Stimulated activated effector memory CD8-positive, alpha-beta T cell treated with anti-CD3 and anti-CD28 coated beads, Interleukin-12 subunit alpha, Interleukin-12 subunit beta, amount 100 ng/mL, for 72 hours (primary cell): ENCODE measurements at places on chromosomes 16 and 17.

DNA sequence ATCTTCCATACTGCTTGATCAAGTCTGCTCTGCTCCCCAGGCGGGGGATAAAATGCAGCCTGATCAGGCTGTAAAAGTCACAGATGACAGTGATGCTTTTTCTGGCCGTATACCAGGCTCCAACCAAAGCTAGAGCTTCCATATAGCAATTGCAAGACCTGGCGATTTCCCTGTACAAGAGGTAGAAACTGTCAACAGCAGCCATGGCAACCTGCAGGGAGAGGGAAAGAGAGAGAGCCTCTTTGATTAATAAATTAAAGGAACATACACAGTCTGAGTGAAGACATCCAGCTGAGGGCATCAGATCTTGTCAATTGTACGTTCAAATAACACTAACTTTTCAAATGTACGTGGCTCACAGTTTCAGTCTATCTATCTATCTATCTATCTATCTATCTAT, 13.9 kb downstream of the HSDL1 start:
- DNase-seq: no peak

GRCh38 chr16:67425580-67425979, 5.3 kb upstream of the HSD11B2 start:
- no peak for DNase-seq

DNA sequence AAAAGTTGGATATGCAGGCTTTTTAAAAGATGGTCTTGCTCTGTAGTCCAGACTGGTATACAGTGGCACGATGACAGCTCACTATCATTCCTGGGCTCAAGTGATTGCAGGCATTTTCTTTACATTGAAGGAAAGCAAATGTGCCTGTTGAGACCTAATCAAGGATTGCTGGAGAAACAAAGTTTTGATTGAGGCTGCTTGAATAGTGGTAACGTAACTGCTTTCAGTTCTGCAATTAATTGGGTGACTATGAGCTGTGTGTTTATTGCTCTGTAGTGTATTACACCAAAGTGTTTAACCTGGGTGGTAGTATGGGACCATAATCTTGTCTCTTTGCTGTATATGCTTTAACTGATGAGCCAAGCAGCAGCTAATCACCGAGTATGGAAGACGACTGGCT, 2.3 kb downstream of the UBB start:
- no peak for DNase-seq

GRCh38 chr17:73363442-73364154, 51.8 kb upstream of the CDC42EP4 start:
- DNase-seq: no peak

DNA sequence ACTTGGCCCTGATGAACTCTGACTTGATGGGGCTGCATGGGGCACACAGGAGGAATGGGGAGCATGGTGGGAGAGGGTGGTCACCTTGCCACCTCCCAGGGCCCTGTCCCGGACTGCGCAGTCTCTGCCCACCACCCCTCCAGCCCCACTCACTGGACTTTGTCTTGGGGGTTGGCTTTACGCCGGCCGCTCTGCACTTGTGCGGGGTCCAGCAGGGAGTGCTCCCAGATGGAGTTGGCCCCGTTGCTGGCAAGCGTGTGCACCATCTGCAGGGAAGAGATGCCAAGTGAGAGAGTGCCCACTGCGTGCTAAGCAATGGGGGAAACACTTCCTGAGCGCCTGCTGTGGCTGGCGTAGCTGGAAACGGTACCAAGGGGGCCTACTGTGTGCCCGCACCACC, 6.7 kb downstream of the GIT1 start:
- no peak for DNase-seq

DNA sequence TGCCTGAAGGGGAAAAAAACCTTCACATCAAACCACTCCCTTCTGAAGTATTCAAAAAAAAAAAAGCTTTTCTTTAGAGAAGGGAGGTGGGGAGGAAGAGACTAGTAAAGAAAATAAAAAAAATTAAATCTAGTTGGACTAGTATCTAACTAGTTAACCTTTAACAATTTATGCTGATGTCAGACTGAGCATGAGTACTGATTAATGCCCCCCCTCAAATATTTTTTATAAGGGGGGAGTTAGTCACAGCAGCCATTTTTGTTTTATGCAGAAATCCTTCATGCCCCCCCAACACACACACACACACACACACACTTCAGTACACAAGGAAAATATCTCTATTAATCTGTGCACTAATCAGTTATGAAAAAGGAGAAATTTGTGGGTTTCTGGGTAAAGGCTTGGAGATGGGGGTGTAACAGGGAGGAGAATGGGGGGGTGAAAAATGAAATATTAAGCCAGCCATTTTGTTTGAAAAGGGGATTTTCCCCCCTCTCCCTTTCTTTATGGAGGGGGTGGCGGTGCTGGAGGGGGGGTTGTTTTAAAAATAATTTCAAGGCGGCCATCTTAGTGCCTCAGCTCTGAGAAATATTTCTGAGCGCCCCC, 4.7 kb upstream of the CHD3 start:
- DNase-seq: no peak

- DNase-seq: no peak
Measured at GRCh38 chr16:57527610-57528360, 8.6 kb downstream of the CCDC102A start.

DNA sequence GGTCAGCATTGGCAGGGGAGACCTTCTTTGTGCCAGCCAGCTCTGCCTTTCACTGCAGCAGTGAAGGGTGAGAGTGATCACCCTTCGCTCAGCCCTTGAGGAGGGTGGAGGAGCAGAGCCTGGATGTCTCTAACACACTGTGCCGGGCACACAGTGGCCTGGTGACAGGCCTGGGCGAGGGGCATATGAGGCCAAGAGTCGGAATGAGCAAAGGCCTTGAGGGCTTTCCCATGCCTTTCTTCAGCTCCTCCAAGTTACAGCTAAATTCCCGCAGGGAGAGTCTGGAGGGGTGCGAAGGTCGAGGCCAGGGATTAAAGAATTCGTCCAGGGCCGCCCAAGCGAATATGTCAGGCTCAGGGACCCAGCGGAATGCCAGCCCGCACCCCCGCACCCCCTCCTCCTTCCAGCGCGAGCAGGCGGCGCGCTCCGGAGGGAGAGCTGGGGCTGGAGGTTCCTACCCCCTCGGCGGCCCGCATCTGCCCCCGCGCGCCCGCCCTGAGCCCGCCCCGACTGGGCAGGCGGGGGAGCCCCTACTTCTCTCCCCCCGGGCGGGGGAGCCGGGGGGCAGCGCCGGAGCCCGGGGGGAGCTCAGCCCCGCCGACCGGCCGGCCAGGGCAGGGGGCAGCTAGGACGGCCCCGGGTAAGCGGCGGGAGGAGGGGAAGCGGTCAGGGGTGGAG, at the start of gene RASL10B:
Gene RASL10B (plus strand): TSS at position 401 of the 678 bp plus-strand sequence. CDS start 3,546 bp downstream, outside the sequence.
- no peak for DNase-seq

DNA sequence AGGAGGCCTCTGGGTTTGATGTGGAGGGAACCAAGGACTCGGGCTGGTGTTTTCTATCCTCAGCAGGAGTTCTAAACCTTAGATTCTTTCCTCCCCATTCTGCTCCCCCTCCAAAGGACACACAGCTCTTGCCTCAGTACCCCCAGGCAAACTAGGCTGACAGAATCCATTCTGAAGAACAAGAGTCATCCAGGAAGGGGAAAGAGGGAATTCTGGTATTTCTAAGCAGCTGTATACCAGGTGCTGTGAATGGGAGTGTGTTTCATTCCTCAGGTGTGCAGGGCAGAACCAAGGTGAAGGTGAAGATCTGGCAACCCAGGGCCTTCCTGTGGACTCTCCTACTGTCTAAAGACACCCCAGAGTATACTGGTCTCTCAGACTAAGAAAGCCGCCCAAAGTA, 4.1 kb downstream of the INPP5K start:
- no peak for DNase-seq

- no peak for DNase-seq
Measured at GRCh38 chr17:41594363-41594915, 7.7 kb upstream of the KRT14 start.

DNA sequence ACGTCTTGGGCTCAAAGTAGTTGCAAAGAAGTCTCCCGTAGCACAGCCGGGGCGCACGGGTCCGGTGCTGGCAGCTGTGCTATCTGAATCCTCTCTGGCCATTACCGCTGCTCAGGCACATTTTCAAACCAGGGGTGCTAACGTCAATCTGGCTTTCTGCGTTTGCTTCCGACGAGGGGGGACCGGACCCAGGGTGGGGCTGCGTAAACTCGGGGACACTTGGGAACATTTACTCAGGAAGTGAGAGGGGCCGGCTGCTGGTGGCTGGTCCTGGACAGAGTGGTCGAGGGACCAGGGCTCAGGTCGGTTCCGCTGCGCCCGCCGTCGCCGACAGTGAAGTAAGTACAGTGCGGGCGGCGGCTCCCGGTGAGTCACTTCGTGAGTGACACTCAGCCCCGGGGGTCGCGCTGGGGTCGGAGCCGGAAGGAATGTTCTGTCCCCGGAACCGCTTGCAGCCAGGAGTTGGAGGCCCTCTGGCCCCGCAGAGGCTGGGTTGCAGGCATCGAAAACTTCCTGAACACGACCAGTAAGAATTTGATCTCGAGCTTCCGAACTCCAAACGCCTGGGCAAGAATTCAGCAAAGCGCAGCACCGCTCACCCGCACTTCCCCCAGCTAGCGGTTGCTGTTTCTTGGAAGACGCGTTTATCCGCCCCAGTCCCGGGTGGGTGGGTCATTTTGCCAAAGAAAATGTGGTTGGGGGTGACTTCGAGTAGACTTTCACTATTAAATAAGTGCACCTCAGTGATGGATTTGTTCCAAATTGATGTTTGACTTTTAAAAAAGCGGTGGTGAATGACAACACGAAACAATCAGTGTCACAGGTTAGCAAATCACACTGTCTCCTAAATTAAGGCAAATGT, 1.4 kb upstream of the HS3ST3B1 start:
- DNase-seq: peak; percentile 73

GRCh38 chr17:21360048-21360447, 16.1 kb upstream of the KCNJ12 start:
- no peak for DNase-seq

GRCh38 chr17:47699536-47699840, 5.5 kb downstream of the TBKBP1 start:
- DNase-seq: no peak

DNA sequence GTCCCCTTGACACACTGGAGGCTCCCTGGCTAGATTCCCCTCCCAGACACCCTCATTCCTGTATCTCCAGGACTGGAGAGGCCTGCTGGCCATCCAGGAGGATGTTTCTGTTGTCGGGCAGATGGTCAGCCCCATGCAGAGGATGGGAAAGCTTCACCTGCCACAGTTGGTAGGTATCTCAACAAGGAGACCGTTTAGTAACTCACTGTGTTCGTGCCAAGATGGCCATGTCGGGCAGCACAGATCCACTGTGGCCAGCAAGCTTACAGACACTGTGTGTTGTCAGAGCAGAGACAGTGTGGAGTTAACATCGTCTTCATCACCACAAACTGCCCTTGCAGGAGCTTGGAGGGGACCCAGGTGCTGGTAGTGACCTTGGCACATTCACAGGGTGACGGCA, 390.9 kb downstream of the SEC14L1 start:
- no peak for DNase-seq

GRCh38 chr17:79909121-79909520, 69.9 kb upstream of the CBX4 start:
- no peak for DNase-seq

- no peak for DNase-seq
Measured at GRCh38 chr17:42683407-42684034, 1.2 kb downstream of the CNTNAP1 start.

- DNase-seq: no peak
Measured at GRCh38 chr17:77618173-77618572, 340.3 kb upstream of the TNRC6C start.

GRCh38 chr16:58678716-58679115, 5.9 kb downstream of the SLC38A7 start:
- no peak for DNase-seq

DNA sequence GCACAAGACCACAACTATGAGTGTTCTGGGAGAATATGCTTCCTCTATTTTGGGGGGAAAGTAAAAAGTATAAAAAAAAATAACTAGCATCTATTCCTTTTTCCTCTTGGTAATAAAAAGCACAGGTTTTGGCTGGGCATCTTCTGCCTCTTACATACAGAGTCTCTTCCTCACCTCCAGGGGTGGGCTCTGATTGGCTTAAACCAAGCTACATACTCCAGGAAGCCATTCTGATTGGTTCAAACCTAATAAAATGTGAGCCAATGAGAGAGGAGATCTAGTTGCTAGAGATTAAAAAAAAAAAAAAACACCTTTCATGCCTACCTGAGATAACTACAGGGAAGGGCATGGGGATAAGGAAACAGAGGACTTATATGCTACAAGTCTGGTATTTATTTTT, 365.9 kb upstream of the ERCC4 start:
- DNase-seq: no peak

DNA sequence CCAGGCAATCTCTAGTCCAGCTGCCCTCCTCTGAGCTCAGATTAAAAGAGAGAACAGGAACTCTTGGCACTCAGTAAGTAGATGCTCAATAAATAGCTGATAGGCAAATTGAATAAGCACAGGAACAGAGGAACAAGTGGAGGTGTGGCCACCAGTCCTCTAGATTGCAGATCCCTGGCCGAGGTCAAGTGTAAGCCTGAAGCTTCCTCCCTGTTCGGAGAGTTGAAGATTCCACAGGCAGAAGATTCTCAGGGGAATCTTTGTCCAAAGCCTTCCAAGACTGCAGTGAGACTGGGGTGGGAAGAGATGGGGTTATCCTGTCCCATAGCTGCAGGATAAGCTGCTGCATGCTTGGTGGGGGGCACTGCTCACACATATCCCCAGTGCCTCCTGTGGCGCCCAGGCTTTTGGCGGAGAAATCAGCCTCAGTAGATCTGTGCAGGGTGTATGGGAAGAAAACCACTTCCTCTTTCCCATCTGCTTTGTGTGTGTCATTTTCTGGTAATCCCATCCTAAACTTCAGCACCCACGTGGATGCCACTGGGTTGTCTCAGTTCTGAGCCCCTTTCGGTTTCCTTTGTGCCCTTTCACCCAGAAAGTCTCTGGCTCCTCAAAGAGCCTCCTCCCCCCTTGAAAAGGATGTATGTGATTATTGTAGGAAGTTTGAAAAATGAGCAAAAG, 12.1 kb downstream of the CD300A start:
- DNase-seq: no peak

- peak; percentile 57 for DNase-seq
Measured at GRCh38 chr16:66342294-66342900, 24.1 kb upstream of the CDH5 start.

GRCh38 chr16:3149193-3149530, 14.3 kb downstream of the ZNF213 start:
- no peak for DNase-seq

DNA sequence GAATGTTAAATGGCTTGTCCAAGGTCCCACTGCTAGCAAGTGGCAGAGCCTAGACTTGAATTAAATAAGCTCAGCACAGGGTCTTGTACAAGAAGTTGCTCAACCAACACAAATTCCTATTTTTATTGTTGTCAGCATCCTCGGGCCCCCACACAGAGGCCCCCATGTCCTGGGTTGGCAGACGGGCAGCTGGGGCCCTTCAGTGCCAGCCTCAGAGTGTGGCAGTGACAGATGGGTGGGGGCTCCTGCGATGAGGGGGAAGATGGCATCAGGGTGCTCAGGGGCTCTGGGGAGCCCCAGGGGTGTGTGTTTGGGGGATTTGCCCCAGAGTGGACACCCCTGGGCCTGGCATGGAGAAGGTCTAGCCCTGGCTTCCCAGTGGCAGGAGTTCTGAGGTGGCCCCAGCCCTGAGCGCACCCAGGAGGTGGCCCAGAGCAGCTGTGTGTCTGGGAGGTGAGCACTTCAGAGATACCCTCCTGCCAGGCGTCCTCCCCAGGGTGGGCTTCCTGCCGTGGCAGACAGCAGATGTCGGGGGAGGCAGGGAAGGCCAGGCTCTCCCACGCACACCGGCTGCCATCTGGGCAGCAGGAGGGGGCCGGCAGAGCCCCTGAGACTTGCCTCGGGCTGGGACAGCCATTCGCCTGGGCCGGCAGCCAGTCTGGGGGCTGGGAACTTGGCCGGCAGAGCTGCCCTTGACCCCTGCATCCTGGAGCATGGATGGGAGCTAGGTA, 150.8 kb downstream of the C16orf78 start:
- DNase-seq: no peak
